ENCODE measurements at places on chromosomes 13 and 19.

DNA sequence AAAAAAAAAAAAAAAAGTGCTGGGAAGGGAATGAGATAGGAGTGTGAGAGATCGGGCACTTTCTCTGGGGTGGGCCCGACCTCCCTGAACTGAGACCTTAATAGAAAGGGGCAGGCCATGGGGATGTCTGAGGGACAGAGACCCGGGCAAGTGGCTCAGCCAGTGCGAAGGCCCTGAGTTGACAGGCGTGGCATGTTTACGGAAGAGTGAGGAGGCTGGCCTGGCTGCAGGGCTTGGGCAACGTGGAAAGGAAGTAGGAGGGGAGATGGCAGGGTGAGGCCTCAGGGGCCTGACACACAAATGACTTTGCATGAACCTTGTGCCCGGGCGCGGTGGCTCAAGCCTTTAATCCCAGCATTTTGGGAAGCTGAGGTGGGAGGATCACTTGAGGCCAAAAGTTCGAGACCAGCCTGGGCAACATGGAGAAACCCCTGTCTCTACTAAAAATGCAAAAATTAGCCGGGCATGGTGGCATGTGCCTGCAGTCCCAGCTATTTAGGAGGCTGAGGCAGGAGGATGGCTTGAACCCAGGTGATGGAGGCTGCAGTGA, 13.9 kb downstream of the FCHO1 start:
- DNase-seq: no peak

GRCh38 chr13:46866150-46866549, 30.7 kb downstream of the HTR2A start:
- peak; percentile 86 for DNase-seq

DNA sequence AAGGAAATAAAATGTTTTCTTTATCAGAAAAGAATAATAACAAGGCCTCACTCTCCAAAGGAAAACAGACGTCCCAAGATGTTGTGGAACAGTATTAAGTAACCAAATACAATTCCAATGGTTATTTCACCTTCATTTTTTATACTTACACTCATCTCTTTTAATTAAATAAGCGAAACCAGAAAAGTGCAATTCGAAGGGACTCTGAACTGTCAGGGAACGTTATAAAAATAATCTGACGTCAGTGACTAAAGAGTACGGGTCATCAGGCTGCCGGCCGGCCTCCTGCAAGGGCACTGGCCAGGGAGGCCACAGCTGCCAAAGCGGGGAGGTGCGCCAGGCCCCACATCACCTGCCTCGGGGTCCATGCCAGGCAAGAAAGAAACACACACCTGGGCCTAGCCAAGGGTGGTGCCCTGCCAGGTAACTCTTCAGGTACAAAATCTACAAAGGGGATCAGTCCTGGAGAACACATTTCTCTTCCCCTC, 61.2 kb downstream of the CDADC1 start:
- DNase-seq: no peak

- DNase-seq: peak; percentile 48
Measured at GRCh38 chr19:57888560-57889231, at the start of gene ZNF814. TSS of gene ZNF814 (minus strand) at chr19:57889037. CDS start at chr19:57888802, 235 bp downstream.

DNA sequence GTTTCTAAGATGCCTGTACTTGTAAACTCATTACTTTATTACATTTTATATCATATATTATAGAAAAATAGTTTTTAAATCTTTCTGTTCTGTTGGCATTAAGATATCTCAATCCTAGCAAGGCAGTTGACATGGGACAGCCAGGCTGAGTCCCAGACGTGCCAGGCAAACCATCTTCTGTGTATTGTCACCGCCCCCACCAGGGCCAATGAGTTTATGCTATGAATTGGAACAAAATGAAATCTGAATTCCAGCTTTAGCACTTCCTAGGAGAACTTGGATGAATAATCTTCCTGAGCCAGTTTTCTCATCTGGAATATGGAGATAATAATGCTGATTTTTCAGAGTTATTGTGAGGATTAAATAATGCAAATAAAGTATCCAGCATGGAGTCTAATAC, 79.9 kb upstream of the GSX1 start:
- DNase-seq: no peak

GRCh38 chr19:1407528-1408299, at the start of gene DAZAP1:
TSS of gene DAZAP1 (plus strand) at chr19:1407586. CDS start at chr19:1407774, 188 bp downstream.
- peak; percentile 37 for DNase-seq

- DNase-seq: no peak
Measured at GRCh38 chr13:99009987-99010551, 32.2 kb upstream of the DOCK9 start.

GRCh38 chr19:36745870-36746269, 26.7 kb downstream of the ZNF850 start:
- peak; percentile 0 for DNase-seq

DNA sequence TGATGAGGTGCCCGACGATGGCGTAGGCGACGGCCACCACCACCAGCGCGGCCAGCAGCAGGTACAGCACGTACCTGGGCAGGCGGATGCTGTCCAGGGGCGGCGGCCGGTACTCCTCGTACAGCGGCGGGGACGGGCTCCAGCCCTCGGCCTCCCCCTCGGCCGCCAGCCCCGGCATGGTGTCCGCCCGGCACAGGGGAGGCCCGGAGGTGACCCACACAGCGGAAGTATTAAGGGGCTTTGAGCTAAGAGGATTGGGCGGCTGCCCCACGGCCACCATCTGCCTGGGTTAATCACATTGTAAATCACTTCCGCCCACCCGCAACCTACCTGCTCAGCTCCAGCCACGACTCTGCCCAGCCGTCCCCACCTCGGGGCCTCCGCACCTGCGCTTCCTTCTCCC, at the start of gene SMIM44:
SMIM44 (minus strand) TSS at position 216 of the 403 bp plus-strand sequence; CDS start at position 178, 38 bp downstream.
- DNase-seq: no peak

- no peak for DNase-seq
Measured at GRCh38 chr19:4483385-4483784, 11.3 kb downstream of the HDGFL2 start.

DNA sequence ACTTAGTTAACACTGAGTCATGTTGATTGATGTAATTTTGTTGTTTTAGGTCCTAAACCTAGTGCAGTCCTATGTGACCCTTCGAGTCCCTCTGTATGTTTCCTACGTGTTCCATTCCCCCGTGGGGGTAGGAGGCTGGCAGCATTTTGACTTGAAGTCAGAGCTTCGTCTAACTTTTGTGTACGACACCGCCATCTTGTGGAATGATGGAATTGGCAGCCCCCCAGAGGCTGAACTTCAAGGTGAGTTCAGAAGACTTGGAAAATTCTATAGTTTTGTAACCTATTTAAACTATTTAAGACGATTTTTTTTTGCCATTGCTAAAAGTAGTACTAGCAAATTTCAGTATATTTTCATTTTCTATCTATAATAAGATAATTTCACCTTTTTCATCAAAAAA, 117.9 kb downstream of the STOML3 start:
- peak; percentile 26 for DNase-seq

DNA sequence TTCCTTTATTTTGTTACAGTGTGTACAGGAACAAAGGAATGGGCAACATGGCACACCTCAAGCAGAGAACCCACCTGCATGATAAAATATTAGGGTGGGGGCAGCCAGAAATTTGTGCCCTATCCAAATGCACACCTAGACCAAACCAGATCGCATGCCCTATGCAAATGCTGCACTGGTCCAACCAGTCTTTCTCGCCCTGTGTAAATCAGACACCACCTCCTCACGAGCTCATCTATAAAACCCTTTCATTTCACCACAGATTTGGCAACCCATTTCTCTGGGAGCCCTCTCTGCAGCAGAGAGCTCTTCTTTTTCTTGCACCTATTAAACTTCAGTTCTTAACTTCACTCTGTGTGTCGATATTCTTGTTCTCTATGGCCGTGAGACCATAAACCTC, 1559.2 kb downstream of the SLITRK1 start:
- peak; percentile 12 for DNase-seq

DNA sequence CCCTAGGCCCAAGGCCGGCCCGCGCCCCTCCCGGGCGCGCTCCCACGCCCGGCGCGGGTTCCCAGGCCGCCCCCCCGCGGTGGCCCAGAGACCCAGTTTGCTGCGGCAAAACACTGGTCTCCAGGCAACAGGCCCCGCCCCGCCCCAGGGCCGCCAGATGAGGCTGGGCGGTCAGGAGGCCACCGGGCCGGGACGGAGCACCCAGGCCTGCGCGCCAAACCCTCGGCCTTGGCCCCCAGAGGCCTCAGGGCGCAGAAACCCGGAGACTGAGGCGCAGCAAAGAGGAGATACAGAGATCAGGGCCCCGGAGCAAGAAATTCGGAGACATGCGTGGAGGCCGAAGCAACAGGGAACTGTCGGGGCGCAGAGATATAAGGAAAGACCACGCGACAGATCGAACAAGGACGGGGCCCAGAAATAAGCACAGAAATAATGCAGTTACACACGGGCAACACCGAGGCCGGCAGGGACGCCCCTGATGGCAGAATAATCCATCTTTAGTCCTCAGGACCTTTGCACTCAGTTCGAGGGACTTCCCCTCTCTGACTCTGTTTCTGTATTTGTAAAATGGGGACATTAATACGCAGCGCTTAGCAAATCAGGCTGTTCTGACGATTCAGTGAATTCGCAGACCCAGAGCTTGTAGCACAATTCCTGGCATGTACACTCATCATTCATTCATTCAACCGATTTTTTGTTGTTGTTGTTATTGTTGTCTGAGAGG, 20.8 kb upstream of the ERCC1 start:
- peak; percentile 84 for DNase-seq

DNA sequence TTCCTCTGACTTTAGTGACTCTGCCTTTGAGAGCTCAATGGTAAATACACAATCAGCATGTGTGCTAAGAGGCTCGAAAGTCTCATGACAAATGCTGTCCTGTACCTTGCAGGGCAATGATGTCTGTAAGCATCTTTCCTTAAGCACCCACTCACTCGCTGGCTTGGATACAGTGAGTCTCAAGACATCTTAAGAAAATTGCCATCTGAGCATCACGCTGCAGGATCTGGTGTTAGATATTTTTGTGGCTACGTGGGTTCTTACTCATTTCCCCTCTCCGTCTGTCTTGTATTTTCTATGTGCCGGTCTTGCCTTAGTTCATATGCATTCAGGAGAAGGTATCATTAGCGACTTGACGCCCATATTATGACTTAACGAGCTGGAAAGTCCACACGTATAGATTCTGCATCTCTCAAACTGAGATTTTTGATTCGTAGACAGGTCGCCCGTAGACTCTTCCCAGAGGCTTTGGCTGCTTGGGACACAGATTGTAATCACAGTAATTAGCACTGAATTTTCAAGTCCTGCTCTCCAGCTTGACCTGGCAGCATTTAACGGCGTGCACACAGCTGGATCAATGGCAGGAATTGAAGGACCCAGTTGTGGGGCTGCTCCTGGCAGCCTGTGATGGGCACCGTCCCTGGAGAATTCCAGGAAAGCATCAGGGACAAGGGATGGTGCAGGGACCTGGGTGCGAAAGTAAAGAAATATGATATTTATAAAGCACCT, 231.2 kb downstream of the ZIC5 start:
- peak; percentile 26 for DNase-seq

- no peak for DNase-seq
Measured at GRCh38 chr13:41941174-41941573, 19.7 kb downstream of the VWA8 start.

DNA sequence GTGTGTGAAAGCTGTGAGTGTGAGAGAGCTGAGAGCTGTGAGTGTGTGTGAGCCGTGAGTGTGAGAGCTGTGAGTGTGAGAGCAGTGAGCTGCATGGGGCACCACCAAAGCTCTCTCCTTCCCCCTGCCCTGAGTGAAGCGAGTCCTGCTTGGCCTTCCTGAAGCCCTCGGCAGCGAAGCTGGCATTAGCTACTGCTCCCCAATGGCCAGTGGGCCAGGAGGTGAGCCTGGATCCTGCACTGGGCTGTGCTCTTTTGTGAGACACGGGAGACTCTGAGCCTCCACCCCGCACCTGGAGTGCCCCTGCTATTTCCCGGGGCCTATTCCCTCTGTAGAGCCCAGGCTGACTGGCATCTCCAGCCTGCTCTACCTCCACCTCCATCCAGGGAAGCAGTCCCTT, 51.5 kb downstream of the HSPH1 start:
- DNase-seq: no peak

- DNase-seq: no peak
Measured at GRCh38 chr19:38542040-38542439, 75.7 kb downstream of the MAP4K1 start.

- peak; percentile 59 for DNase-seq
Measured at GRCh38 chr13:60431108-60431700, 34.2 kb downstream of the TDRD3 start.

GRCh38 chr13:28355046-28355821, 139.7 kb downstream of the FLT1 start:
- no peak for DNase-seq

DNA sequence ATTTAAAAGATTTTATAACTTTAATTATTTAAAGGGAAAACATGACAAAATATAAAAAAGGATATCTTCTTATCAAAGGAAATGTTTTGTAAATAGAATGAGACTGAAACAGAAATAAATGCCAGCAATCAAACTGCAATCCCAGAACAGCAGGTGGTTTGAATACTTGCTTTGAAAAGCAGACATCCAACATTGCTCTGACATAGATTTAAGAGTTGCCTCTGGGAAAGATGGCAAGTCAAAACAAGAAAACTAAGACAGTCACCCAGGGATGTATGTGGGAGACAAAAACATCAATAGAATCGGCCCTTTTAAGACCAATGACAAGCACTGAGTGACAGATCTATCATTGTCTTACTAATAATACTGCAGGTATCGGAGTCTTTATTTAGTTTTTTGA, 789.7 kb upstream of the GPC6 start:
- DNase-seq: no peak

- DNase-seq: peak; percentile 39
Measured at GRCh38 chr19:45601524-45602374, at the start of gene GPR4. TSS of gene GPR4 (minus strand) at chr19:45602212. CDS start at chr19:45591866, 10,346 bp downstream.

DNA sequence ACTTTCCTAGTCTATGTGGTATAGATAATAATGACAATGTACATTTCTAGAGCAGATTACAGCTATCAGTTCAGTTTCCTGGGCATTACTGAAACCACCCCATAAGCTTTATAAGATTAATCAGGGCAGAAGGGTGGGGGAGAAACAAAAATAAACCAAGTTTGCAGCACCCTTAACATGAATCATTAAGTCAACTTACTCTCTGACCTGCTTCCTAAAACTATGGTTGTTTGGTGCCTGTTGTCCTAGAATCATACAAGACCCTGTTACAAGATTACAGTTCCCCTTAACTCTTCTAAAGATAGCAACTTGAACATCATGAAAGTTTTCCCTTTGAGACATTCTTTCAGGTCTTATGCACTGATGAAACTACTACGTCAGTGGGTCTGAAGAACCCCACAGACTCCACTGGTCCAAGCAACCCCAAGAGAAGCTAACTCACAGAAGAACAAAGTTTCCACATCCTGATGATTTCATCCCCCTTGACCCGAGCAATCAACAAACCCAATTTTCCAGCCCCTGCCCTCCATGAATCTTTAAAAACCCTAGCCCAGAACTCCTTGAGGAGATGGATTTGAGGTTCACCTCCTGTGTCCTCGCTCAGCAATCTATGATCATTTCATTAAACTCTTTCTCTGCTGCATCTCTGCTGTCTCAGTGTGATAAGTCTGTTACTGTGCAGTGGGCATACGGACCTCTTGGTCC, 336.5 kb downstream of the FOXO1 start:
- peak; percentile 8 for DNase-seq

- DNase-seq: peak; percentile 82
Measured at GRCh38 chr13:46551410-46552302, 1.3 kb upstream of the LRCH1 start.

GRCh38 chr13:63942372-63942771, 2526.7 kb upstream of the PCDH20 start:
- DNase-seq: no peak

GRCh38 chr19:12784871-12785430, 6.3 kb upstream of the JUNB start:
- DNase-seq: no peak
